T-cell (primary cell): ENCODE measurements at places on chromosomes 2 and 18.

DNA sequence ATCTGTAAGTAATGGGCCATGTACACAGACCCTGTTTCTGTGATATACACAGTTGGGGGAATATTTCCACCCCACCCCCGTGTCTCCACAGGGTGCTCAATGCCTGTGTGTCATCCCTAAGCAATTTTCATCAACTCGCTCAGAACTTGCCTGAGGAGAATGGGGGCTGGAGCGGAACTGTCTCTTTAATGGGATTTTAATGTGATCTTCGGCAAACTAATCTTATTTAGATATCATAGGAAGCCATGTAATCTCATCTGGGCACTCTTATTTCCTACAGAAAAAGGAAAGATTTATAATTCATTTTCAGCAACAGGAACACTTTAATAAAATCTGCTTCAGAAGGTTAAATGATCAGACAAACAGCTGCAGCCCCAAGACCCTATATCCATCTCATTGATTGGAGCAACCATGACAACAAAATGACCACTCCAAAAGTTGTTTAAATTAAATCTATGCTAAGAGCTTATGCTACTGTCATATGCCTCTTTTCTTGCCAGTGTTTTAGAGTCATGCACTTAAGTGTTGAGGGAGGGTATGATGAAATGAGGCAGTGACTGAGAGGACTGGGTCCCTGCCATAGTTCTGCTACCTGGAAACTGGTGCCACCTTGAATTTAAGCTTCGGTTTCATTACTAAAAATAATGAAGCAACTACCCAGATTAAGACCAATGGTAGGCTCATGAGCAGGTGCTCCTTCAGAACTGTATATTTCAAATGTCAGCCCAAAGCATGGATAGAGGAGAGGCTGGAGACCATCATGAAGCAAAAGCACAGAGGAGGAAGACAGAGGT is 183.1 kb upstream of the DDX18 start:
- H3K36me3 ChIP-seq = no peaks in the 10 kb centered on the region
- H3K4me3 ChIP-seq = no peak overlapping the region
- no peak for DNase-seq
- H3K27me3 ChIP-seq = no peaks in the 10 kb centered on the region
- H3K27ac ChIP-seq = no peak overlapping the region

GRCh38 chr18:76554547-76555222 is 59.6 kb upstream of the ZNF516 start:
- H3K4me3 ChIP-seq = no peak overlapping the region
- no peaks in the 10 kb centered on the region for H3K27me3 ChIP-seq
- no peaks in the 10 kb centered on the region for H3K36me3 ChIP-seq
- no peak for DNase-seq
- no peaks in the 10 kb centered on the region for H3K4me1 ChIP-seq

DNA sequence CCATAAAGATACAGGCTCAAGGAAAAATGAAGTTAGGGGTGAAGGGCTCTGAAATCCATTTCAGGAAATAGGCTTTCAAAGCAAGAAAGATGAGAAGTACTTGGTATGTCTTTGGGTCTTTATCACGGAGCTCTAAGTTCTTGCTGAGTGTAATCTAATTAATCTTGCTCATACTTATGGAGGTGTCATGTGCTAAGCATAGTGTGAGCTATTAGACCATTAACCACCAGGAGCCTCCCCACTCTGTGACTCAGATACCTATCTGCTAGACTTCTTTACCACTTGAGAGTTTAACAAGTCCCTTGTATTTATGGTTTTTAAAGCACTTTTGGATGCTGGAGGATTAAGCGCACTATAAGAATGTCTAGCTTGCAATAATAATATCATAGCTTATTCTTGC is 678.7 kb downstream of the EPHA4 start:
- H3K4me3 ChIP-seq = no peak overlapping the region
- H3K4me1 ChIP-seq = no peaks in the 10 kb centered on the region
- no peak for DNase-seq
- H3K36me3 ChIP-seq = no peaks in the 10 kb centered on the region
- no peaks in the 10 kb centered on the region for H3K27me3 ChIP-seq

GRCh38 chr2:205778356-205778755 is 96.1 kb downstream of the NRP2 start:
- H3K27ac ChIP-seq = no peak overlapping the region
- H3K4me3 ChIP-seq = no peak overlapping the region
- no peaks in the 10 kb centered on the region for H3K36me3 ChIP-seq

DNA sequence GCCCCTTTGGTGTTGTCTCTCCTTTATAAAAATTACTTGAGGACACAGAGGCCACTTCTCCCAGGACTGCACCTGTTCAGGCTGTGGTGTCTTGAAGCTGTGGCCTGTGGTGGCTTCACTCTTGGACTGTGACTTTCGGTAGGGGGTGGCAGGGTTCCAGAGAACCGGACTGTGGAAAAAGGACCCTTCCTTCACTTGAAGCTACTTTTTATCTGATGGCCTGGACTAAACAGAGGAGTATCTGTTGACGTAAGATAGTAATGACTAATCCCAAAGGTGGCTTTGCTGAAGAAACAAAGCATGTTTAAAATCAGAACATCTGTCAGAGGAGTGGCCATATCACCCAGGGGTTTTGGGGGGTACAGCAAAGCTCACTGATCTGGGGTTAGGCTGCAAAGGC is 60.8 kb downstream of the CENPO start:
- H3K4me1 ChIP-seq = no peaks in the 10 kb centered on the region
- DNase-seq = no peak
- H3K27me3 ChIP-seq = no peaks in the 10 kb centered on the region
- no peak overlapping the region for H3K4me3 ChIP-seq
- no peaks in the 10 kb centered on the region for H3K36me3 ChIP-seq

- DNase-seq = no peak
- no peaks in the 10 kb centered on the region for H3K27me3 ChIP-seq
- no peak overlapping the region for H3K27ac ChIP-seq
- H3K4me1 ChIP-seq = no peaks in the 10 kb centered on the region
Measured at GRCh38 chr2:128714285-128714684, 395.6 kb upstream of the HS6ST1 start.

DNA sequence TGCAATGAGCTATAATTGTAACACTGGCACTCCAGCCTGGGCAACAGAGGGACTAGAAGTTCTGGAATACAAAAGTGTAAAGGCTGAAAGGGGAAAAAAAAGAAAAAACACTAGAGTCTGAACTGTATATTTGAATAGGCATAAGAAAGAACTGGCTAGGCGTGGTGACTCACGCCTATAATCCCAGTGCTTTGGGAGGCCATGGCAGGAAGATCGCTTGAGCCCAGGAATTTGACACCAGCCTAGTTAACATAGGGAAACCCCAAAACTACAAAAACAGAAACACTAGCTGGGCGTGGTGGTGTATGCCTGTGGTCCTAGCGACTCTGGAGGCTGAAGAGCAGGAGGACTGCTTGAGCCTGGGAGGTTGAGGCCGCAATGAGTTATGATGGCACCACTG is 70.6 kb downstream of the SAP130 start:
- no peak overlapping the region for H3K4me3 ChIP-seq
- H3K4me1 ChIP-seq = no peaks in the 10 kb centered on the region
- H3K27me3 ChIP-seq = no peaks in the 10 kb centered on the region
- peaks cover 55% of the 10 kb centered on the region for H3K36me3 ChIP-seq
- H3K27ac ChIP-seq = no peak overlapping the region

- no peak for DNase-seq
- H3K36me3 ChIP-seq = no peaks in the 10 kb centered on the region
- no peak overlapping the region for H3K27ac ChIP-seq
- no peaks in the 10 kb centered on the region for H3K27me3 ChIP-seq
Measured at GRCh38 chr2:214830794-214831346, 21.4 kb upstream of the BARD1 start.

DNA sequence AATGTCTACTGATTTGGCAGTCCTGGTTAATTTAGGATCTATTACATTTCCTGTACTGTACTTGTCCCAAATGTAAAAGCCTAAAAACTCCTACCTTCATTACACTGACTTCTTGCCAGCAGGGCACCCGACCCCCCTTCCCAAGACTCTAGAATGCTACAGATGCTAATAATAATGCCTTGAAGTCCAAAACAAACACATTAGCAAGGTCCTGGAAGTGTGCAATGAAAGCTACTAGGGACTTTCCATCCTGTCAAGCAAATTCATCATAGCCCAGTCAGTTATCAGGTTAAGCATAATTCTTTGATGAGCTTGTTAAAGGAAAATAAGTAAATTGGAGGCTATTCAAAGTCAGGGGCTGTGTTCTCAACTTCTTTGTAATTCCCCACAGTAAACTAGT is 115.3 kb upstream of the RBBP8 start:
- H3K27me3 ChIP-seq = peaks cover 11% of the 10 kb centered on the region
- H3K4me1 ChIP-seq = no peaks in the 10 kb centered on the region
- no peak overlapping the region for H3K27ac ChIP-seq
- no peak overlapping the region for H3K4me3 ChIP-seq

- no peaks in the 10 kb centered on the region for H3K36me3 ChIP-seq
- no peaks in the 10 kb centered on the region for H3K4me1 ChIP-seq
- no peak for DNase-seq
- H3K27ac ChIP-seq = no peak overlapping the region
Measured at GRCh38 chr2:119201815-119202214, 21.8 kb upstream of the STEAP3 start.

- no peak overlapping the region for H3K4me3 ChIP-seq
- no peak for DNase-seq
- peaks cover 24% of the 10 kb centered on the region for H3K27me3 ChIP-seq
- H3K36me3 ChIP-seq = no peaks in the 10 kb centered on the region
- no peak overlapping the region for H3K27ac ChIP-seq
Measured at GRCh38 chr2:235518322-235519090, 24.7 kb downstream of the AGAP1 start.

GRCh38 chr2:219851169-219851568 is 223.7 kb downstream of the SLC4A3 start:
- H3K4me3 ChIP-seq = no peak overlapping the region
- no peaks in the 10 kb centered on the region for H3K4me1 ChIP-seq

DNA sequence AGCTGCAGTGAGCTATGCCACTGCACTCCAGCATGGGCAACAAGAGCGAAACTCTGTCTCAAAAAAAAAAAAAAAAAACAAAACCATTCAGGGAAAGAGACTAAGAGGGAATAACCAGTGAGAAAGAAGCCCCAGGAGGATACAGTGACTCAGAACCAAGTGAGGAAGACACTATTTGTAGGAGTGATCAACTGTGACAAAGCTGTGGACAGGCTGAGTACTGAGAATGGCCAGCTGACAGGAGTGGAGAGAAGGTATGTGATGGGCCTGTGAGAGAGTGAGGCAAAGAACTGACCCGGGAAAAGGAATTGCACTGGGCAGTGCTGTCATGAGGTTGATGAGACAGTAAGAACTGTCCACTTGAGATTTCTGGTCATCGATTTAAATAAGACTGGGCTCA is 6.7 kb upstream of the LCT start:
- no peak overlapping the region for H3K27ac ChIP-seq
- peaks cover 57% of the 10 kb centered on the region for H3K36me3 ChIP-seq
- no peak overlapping the region for H3K4me3 ChIP-seq
- H3K4me1 ChIP-seq = peaks cover 3% of the 10 kb centered on the region
- DNase-seq = no peak
- no peaks in the 10 kb centered on the region for H3K27me3 ChIP-seq

GRCh38 chr18:61216051-61216450 is 117.2 kb upstream of the CDH20 start:
- no peak overlapping the region for H3K4me3 ChIP-seq
- no peak for DNase-seq
- no peaks in the 10 kb centered on the region for H3K4me1 ChIP-seq
- H3K27ac ChIP-seq = no peak overlapping the region
- H3K27me3 ChIP-seq = no peaks in the 10 kb centered on the region
- no peaks in the 10 kb centered on the region for H3K36me3 ChIP-seq
